D341Med (cell line): ENCODE measurements at places on chromosomes 4 and X.

GRCh38 chr4:8235224-8235623, 34.3 kb upstream of the HTRA3 start:
- DNase-seq: no peak

DNA sequence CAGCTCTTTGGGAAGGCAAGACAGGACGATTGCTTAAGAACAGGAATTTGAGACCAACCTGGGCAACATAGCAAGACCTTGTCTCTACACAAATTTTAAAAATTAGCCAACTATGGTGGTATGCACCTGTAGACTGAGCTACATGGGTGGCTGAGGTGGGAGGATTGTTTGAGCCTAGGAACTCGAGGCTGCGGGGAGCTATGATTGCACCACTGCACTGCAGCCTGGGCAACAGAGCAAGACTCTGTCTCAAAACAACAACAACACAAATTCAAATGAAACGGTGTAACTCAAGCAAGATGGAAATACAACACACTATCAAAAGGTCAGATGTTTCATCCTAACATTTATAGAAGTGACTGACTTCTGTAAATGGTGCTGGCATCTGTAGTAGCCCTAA, 37.1 kb downstream of the XG start:
- no peak for DNase-seq

DNA sequence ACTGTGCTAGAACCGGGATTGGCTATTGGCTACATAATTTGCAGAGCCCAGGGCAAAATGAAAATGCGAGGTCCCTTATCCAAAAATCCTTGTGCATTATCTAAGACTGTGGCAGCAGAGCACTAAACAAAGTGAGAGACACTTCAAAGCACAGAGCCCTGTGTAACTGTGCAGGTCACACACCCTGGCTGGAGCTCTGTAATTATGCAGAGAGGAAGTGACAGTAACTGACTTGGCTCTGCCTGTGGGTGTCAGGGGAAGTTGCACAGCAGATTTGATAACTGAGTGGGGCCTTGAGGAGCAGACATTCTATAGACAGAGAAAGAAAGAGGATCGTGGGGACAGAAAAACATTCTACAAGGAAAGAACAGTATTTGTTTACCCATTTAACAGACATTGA, 173.5 kb upstream of the FMR1 start:
- no peak for DNase-seq

DNA sequence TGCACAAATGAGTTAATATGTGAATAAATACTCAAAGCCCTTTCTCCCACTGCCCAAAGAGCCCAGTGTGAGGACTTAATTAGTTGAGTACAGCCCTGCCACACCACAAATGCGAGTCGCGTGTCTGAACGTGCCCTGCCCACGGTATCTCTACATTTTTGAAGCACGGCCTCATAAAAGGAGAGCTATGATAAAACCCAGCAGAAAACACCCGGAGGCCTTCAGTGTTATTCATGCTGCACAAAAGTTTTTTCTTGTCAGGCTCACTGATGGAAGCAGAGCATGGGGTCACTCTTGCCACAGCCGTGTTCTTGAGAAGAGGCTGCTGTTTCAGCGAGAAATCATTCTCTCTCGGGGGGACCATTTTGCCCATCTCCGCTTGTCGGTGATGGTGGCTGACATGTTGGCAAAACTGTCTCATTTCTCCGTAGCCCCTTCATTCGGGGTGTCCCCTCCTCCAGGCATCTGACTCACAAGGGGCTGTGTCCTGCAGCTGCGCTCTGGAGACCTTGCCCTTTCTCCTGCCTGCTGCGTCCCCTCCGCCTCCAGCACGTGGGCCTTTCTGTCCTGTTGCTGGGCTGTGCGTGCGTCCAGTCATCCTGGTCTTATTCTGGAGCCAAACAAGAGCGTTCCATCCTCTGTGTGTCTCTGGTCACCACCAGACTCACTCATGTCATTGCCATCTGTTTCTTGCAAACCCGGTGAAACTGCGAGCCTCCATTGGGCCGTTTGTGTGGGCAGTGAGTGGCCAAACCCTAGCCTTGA, 88.8 kb downstream of the SORCS2 start:
- no peak for DNase-seq

DNA sequence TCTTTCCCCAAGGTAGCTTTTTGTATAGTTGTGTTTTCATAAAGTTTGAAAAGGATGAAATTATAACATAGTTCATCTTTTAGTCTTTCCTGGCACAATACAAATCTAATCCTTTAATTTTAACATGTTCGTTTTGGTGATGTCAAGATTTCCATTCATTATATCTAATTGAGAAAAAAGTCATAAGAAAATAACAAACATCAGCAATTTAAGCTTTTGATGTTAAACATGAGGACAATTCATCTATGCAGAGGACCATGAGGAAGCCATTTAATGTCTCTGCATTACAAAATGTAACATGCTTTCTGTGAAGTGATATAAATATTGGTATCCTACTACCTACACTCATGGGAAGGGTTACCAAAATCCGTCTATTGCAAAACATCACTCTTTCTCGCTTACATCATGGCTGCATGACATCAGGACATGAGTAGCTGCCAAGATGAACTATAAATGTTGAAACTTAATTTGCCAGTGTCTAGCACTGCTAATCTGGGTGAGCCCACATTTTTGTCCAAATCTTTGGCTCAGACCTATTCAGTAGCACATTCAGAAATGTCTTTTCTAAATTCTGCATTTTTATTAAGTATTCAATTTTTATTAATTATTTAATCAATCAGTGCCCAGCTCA, 9.5 kb downstream of the EPGN start:
- no peak for DNase-seq

DNA sequence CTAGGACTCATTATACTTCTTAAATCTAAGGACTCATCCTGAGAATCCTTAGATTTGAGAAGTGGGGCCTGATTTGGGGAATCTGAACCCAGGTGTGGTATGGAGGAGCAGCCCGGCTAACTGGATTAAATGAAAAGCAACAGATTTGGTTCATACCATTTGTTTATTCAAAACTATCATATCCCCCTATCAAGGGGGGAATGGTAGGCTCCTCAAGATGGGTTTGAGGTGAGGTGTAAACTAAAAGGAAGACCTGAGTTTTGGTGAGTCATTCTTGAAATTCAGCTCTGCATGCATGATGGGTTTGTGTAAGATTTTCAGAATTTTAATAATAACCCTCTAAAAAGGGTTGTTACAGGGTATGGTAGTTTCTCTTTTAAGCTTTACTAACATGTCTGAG, 53.4 kb downstream of the CASP6 start:
- DNase-seq: no peak

GRCh38 chrX:110794601-110795000, 1.0 kb downstream of the CHRDL1 start:
- no peak for DNase-seq

DNA sequence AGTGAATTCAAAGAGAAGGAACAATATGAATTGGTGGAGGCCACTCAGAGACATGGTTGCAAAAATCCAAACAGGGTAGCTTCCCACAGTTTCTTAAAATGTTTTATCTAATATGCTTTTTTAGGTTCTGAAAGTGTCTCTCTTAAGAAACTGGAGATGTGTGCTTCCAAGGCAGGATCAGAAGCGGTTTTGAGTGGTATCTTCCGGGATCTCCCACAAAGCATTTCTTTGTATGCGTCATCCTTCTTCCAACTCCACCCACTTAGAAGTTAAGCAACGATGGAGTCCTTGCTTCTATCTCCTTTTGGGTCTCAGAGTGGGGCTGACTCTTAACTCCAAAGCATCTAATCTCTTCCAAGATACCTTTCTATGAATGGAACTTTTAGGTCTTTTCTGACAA, 196.7 kb downstream of the MID1 start:
- DNase-seq: no peak

GRCh38 chr4:157739242-157739641, 433.6 kb downstream of the GASK1B start:
- DNase-seq: no peak

DNA sequence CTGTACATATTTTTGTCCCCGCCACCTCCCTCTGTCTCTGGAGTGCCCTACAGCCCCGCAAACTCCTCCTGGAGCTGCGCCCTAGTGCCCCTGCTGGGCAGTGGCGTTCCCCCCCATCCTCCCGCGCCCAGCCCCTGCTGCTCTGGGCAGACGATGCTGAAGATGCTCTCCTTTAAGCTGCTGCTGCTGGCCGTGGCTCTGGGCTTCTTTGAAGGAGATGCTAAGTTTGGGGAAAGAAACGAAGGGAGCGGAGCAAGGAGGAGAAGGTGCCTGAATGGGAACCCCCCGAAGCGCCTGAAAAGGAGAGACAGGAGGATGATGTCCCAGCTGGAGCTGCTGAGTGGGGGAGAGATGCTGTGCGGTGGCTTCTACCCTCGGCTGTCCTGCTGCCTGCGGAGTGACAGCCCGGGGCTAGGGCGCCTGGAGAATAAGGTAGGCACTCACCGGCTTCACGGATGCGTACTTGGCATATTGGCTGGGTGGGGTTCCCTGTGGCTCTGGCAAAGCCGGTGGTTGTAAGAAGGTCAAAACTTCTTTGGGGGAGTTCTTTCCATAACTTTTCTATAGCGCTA, 653 bp downstream of the HHIP start:
- peak; percentile 78 for DNase-seq

DNA sequence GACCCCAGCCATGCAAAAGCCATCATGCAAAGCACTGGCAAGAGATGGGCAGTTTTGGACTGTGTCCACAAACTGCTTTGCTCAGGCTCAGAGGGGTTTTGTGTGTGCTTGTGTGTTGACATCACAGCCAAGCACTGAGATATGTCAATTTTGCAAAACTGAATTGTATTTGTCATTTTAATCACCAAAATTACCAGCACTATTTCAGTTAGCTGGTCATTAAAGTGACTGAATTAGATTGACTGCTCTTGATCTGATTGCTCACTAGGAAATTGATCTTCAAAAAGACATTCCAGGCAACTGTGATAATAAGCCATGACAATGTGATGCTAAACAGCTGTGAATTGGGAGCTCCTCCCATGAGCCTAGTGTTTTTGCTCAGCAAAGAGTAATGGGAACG, 337.3 kb upstream of the GNPDA2 start:
- DNase-seq: peak; percentile 17

DNA sequence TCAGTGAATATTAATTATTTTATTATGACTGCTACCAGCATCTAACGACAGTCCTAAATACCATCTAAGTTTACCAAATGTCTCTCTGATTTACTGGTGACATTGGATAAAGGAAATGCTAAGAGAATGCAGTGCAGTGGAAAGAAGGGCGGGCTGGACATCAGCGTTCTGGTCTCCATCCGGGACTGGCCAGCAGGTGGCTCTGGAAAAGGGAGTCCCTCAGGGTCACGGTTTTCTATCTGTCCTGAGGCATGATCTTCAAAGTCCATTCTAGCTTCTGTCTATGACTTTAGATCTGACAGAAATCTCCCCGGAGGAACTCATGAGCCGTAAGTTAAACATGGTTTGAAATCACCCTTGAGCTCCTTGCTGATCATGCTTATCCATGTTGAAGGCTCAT, 3.3 kb downstream of the TRIM2 start:
- DNase-seq: no peak

DNA sequence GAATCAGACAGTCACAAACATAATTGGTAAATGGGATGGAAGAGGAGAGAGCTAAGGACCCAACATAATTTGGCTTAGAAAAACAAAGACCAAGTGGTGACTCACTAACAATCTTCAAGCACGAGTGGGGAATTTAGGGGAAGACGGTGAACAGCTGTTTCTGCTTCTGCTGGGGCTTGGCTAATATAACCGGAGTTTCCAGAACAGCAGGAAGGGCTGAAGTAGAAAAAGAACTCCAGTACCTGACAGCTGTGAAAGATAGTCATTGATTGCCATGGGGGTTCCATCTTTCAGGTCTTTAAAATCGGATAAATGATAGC, 290.9 kb upstream of the LDB2 start:
- no peak for DNase-seq
